ENCODE measurements at places on chromosomes 11 and 22. TPM values are rescaled to one million over a fixed set of nuclear protein-coding genes. Genes with fewer than 3 reads are reported as not detected.

Gene UBQLNL
- 0.06 TPM for total RNA-seq

Gene CATSPER1
- 4.7 TPM for total RNA-seq

Gene SMIM38
- total RNA-seq = 0.07 TPM

Gene OR52N4
- not detected for total RNA-seq

Gene CD3D
- total RNA-seq = not detected

Gene PPP2R5B
- total RNA-seq = 32.9 TPM

DNA sequence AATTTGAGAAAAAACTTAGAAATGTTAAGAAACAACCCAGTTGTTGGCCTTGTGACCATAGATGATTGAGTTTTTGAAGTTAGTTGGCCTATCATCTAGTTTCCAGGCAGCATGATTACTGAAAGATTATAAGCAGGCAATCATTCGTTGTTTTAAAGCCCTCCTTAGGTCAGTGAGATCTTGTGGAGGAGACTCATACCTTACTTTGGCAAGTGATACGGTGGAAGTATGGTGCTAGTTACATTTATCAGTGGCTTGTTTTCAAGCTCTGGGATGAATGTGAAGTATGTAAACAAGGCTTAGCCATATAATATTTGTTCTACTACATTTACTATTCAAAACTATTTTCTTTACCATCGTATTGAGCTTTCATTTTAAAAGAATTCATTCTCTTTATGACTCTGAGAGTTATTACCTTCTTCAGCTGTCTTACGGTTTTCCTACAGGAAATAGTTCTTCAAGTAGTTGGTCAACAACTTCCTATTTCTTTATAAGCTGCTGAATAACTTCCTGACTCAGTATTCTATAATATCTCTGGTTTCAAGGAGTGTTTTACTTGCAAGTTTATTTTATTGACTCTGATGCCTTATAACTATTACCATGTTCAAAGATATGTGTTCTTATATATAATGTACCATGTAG lies 7.3 kb downstream of the YAP1 start:
- DNase-seq = no peak

- peak; percentile 1 for DNase-seq
Observed at GRCh38 chr11:133134314-133135173, 397.8 kb downstream of the OPCML start.

DNA sequence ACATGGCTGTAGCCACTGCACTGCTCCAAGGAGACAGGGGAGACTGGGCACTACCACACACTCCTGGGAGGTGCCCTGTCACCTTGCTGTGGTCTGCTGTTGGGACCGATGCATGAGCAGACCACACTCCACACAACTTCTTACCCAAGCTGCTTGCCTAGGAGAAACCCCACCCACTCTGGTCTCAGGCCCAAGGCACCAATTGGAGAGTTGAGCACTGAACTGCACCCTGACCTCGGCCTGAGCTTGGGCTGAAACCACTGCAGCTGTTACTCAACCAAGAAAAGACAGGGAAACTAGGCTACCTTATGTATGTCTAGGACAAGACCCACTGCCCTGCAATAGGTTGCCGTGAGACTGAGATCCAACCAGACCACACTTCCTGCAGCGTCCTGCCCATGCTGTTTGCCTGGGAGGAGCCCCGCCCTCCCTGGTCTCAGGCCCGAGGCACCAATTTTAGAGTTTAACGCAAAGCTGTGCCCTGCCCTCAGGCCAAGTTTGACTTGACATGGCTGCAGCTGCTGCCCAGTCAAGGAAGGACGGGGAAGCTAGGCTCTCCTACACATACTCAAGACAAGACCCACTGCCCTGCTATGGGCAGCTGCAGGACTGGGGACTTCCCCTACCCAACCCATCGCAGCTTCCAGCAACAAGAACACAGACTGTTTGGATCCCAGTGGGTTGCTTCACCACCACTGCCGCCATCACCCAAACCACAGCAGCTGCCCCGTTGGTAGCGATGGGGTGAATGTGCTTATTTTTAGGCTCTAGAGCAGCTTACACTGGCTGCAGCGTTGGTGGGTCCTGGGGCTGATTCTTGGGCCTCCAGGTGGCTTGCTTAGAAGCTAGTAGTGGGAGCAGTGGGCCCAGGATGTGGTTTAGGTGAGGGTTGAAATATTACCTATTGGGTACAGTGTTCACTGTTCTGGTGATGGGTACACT lies 66.8 kb downstream of the BRD1 start:
- no peak for DNase-seq

DNA sequence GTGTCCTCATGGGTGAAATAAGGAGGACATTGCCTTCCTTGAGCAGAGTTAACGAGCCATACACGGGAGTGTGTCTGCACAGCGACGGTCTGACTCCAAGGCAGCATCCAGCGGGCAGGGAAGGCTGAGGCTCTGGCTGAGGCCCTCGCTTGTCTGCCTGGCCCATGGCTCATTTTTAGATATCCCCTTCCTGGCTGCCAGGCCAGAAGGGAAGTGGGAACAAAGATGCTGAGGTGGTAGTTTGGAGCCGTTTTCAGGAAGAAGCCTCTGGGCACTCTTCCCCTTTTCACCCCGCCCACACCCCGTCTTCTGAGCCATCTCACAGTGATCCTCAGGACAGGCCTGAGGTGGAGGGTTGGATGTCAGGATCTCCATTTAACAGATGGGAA lies 3.0 kb upstream of the SLCO2B1 start:
- no peak for DNase-seq

DNA sequence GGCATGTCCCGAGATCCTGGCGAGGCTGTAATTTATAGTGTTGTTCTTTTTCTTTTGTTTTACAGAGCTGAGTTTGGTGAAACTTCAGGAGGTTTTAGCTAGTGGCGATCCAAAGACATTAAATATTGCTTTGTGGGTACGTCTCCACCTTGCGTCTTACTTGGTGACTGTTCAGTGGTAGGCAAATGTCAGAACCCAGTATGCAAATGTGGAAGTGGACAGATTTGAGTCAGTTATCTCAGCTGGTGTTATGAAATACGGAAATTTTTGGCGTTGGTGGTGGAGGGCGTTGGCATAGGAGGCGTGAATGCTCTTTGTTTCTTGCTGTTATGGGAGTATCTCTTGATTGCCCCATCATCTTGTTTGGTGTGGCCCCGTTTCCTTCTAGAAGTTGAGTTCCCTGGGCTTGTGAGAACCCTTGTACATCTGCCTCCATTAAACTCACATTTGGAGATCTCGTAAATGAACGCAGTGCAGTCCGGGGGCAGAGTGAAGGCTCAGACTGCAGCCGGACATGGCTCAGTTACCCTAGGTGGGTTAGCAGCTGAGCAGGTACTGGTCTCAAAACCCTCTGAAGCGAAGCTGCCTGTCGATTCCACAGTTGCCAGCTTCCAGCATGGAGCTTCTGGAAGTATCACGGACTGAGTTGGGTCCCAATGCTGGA lies 39.9 kb downstream of the PTPRJ start:
- no peak for DNase-seq

GRCh38 chr11:64259533-64260067 lies 8.3 kb downstream of the PLCB3 start:
- no peak for DNase-seq

DNA sequence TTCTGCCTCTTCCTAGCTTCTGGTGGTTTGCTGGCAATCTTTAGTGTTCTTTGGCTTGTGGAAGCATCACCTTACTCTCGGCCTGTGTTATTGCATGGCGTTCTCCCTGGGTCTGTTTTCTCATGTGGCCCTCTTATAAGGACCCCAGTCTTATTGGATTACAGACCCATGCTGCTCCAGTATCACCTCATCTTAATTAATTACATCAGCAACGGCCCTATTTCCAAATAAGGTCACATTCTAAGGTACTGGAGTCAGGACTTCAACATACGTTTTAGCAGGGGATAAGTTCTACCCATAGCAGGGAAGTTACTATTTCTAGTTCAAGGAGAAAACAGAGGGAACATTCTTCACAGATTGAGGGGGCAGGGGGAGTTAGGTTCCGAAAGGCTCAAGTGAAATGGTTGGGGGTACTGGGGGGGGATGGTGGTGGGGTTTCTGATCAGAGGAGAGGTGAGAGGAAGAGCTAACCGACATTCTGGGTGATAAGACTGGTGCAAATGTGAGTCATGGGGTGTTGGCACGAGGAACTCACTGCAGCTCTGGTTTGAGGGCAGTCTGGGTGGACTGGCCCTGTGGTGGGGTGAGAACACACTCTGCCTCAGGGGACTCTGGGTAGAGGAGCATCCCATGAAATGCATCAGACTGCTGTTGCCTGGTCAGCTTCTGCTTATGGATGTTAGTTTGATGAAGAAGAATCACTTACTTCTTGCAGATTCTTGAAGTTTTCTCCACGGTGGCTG lies 51.5 kb upstream of the ZBED5 start:
- DNase-seq = no peak

GRCh38 chr11:65862941-65863888 lies 3.0 kb downstream of the MUS81 start:
- DNase-seq = no peak
